Muscle of arm (tissue), 14 donors: ENCODE measurements at places on chromosomes 4 and X.

DNA sequence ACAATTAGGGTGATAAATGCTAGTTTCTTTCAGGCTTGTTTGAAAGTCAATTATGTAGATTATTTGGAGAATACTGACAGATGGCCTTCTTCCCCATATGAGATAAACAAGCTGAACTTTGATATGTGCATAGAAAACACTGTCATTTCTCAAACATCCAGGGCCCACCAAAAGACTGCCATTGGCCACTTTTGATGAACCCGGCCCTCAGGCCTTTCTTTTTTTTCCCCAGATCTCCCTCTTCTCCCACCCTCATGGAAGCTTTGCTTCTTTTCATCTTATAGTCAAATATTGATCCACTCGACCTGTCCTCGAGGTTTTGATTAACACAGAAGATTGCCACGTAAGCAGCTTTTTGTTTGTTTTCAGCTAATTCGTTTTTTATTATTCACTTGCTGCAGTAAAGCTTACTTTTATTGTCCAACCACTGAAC is 377.4 kb downstream of the SMARCA1 start:
- DNase-seq, result no peak

DNA sequence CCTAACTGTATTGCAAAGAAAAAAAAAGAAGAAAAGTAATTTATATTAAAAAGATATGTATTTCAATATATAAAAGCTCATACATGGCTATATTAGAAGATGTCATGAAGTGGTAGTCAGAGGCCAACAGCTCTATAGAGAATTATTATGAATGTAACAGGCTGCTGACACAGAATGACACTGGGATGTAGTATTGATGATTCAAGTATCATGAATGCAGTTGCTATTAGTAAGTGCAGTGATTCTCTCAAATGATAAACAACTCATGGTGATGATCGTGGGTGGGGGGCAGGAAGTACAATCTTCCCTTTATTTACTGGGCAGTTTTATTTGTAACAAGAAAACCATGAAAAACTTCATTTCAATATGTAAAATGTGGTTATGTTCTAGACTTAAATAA is 124.6 kb downstream of the COL4A6 start:
- no peak for DNase-seq

GRCh38 chr4:103915224-103915869 is 195.6 kb upstream of the TACR3 start:
- no peak for DNase-seq

DNA sequence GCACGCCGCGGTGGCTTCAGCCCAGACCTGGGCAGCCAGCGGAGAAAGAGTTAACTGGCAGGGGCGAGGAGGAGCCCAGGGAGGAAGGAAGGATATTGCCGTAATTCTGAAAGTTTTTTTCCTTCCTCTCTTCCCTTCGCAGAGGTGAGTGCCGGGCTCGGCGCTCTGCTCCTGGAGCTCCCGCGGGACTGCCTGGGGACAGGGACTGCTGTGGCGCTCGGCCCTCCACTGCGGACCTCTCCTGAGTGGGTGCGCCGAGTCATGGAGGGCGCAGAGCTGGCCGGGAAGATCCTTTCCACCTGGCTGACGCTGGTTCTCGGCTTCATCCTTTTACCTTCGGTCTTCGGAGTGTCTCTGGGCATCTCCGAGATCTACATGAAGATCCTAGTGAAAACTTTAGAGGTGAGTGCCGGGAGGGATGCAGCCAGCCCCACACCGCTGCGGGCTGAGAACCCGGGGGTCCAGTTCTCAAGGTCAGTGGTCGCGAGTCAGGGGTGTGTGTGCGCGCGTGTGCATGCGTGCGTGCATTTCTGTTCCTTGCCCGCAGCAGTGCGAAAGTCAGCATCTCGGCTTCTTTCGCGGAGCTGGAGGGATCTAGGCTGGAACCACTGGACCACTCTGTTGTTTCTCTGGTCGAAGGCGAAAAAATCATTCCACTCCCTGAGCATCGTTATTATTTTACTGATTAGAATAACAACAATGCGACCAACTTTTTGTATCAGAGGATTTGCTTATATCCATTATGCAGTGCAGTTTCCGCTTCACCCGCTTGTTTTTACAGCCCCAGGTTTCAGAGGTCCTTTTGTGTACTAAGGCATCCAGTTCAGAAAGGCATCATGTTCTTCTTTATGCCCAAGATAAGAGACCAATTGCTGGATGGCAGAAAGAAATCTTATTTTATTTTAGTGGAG is 709 bp downstream of the GPAT3 start:
- DNase-seq, result no peak

DNA sequence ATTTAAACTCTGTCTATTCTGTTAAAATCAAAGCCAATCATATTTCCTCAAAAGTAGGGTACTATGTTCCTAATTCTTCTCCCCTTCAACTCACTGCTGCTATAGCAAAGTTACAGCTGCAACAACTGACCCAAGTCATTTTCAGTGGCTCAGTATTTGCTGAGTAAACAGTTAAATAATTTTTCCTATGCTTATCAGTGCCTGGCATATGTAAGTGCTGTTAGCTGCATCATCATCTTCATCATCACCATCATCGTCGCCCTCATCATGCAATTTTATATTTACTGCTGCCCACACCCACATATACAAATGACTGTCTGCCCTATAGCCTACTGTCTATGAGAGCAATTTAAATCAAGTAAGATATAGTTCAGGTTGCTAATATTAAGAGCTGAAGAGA is 21.9 kb downstream of the COQ2 start:
- DNase-seq, result no peak

- DNase-seq, result no peak
Observed at GRCh38 chrX:143429131-143429530, 88.1 kb downstream of the SPANXN3 start.

DNA sequence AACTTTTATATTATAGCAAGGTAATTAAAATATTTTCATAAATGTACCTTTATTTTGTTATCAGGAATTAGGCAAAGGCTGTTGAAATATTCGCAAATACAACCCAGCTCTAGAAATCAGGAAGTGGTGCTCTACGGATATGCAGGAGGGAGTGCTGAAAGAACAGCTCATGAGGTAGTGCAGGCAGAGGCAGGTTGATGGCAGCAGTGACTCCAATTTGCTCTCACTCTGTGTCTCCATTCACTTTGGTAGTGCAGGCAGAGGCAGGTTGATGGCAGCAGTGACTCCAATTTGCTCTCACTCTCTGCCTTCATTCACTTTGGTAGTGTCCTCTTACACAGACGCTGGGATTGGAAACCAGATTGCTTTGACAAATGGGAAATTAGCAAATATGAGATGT is 277.9 kb downstream of the TRIML1 start:
- no peak for DNase-seq

DNA sequence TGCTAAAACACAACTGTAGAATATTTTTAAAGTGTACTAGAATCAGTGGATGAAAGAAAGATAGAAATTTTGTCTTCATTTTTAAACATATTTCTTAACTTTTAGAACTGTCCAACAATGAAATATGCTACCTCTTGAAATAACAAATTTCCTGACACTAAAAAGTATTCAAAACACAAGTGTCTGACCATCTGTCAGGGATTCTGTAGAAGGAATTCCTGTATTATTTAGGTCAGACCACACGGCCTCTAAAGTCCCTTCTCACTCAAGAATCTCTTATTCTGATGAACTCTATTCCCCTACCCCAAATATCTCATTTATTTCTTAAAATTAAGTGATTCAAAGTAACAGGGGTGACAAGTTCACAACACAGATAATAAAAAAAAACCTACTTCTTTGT is 99.1 kb downstream of the MAML3 start:
- no peak for DNase-seq

DNA sequence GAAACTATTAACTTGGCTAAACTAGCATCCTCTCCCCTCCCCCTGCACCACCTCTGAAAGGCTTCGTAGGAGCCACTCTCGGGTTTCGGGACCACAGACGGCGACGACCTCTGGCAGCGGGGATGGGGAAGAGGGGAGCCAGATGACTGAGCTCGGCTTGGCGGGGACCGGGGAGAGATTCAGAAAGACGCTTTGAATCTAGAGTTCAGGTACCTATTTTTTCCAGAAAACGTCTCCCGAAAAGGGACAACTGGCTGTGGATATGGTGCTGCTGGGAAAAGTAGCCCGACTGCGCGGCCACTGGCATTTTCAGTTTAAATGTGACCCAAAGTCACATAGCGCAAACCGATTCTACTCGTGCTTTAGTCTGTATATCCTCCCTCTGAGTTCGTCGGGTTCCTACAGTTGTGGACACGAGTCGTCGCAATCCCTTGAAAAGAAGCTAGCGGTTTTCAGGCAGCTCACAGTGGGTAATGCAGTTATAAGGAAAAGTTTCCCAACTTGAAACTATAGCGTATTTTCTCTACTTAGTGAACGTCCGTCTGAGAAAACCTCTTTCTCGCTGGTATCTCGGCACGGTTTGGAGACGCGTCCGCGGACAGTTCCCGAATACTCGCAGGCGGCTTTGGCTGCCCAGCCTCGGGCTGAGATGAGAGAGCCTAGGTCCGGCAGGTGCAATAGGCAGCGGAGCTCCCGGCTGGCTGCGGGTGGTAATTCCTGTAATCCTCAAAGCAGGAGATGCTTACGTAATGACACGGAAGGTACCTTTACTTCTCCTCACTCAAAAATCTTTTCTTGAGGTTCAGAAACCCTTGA is 1.3 kb downstream of the PARM1 start:
- DNase-seq, result peak; percentile 56

- no peak for DNase-seq
Observed at GRCh38 chr4:101782546-101782945, 8.0 kb upstream of the BANK1 start.

DNA sequence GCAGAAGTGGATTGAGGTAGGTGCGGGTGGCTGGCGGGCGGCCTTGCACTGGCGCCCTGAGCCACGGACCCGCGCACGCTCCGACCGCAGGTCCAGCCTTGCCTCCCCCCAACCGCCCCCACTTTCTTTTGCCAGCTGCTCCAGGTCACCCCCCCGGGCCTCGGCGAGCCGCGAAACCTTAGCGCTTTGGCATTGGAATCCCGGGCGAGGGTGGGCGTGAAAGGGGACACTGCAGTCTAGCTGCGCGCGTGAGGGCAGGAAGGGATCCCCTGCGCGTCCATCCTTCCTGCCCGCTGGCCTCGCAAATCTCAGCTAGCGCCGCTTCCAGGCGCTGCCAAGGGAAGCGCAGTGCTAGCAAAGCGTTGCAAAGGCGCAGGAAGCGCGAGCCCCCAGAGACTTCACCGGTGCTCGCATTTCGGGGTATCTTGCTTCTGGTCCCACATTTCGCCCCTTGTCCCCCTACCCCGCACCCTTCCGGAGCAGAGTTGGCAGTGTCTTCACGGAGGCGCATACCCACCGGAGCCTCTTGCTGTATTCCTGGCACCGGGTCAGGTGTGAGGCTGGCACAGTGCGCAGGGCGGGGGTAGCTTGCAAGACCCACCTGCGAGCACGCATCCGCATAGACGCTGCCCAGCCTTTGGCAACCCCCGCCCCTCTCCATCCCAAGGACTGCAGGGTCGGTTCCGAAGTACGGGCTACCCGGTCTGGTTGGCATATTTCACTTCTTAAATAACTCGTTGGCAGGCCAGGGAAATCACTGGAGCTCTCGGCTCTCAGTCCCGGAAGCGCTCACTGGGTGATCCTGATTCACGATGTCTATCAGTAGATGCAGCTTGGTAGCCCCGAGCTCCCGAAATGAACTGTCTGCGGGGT is 104.4 kb downstream of the UCHL1 start:
- peak; percentile 57 for DNase-seq
